ENCODE measurements at places on chromosomes 16 and 17.

DNA sequence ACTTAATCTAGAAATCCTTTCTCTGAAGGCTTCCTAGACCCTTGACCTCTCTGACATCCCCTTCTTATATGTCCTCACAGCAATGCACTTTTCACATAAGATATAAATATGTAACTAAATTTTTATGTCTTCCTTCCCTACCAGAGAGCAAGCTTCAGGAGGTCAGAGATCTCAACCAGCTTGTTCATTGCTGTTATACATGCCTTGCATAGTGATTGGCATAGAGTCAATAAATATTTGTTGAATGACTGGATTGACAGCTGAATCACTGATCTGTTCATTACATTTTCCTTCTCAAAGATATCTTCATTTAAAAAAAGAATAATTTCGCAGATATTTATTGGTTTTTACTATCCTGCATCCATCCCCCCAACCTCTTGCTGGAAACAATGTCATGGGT is 29.5 kb downstream of the HYDIN start:
- no peaks in the 10 kb centered on the region for H3K27me3 ChIP-seq
- no peaks in the 10 kb centered on the region for H3K36me3 ChIP-seq
- H3K4me1 ChIP-seq = no peaks in the 10 kb centered on the region
- H3K27ac ChIP-seq = no peak overlapping the region

GRCh38 chr17:36631022-36631421 is 29.6 kb downstream of the MRM1 start:
- H3K27ac ChIP-seq = no peak overlapping the region
- H3K4me3 ChIP-seq = no peak overlapping the region
- DNase-seq = no peak

- peak; percentile 90 for DNase-seq
- H3K4me3 ChIP-seq = no peak overlapping the region
- H3K27me3 ChIP-seq = no peaks in the 10 kb centered on the region
- H3K36me3 ChIP-seq = peaks cover 64% of the 10 kb centered on the region
- peaks cover 38% of the 10 kb centered on the region for H3K4me1 ChIP-seq
Observed at GRCh38 chr17:42312285-42313130, 24.2 kb downstream of the STAT5A start.

- no peak overlapping the region for H3K27ac ChIP-seq
- no peak overlapping the region for H3K4me3 ChIP-seq
- H3K27me3 ChIP-seq = no peaks in the 10 kb centered on the region
Observed at GRCh38 chr17:41655611-41656111, 31.3 kb upstream of the KRT17 start.

GRCh38 chr17:8479431-8479947 is 43.8 kb downstream of the NDEL1 start:
- H3K4me3 ChIP-seq = no peak overlapping the region
- no peak overlapping the region for H3K27ac ChIP-seq
- H3K36me3 ChIP-seq = peaks cover 28% of the 10 kb centered on the region
- no peak for DNase-seq
- H3K4me1 ChIP-seq = no peaks in the 10 kb centered on the region

DNA sequence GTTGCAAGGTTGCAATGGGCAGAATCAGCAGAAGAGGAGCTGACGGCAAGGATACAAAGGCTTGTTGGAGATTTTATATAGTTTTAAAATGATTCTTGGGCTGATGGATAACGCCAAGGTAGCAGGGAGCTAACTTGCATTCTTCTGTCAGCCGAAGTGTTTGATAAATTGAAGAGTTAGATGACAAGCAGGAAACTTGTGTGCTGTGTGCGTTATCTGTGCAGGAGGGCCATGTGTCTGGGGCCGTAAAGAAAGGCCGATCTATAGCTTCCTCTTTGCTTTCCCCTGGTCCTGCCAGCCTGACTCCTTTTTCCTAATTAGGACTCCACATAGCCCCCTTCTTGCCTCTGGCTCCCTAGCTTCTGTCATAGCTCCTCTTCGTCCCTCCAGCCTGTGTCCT is 6.7 kb upstream of the WWOX start:
- no peaks in the 10 kb centered on the region for H3K4me1 ChIP-seq
- no peaks in the 10 kb centered on the region for H3K27me3 ChIP-seq
- no peak for DNase-seq
- no peak overlapping the region for H3K4me3 ChIP-seq
- H3K27ac ChIP-seq = no peak overlapping the region

DNA sequence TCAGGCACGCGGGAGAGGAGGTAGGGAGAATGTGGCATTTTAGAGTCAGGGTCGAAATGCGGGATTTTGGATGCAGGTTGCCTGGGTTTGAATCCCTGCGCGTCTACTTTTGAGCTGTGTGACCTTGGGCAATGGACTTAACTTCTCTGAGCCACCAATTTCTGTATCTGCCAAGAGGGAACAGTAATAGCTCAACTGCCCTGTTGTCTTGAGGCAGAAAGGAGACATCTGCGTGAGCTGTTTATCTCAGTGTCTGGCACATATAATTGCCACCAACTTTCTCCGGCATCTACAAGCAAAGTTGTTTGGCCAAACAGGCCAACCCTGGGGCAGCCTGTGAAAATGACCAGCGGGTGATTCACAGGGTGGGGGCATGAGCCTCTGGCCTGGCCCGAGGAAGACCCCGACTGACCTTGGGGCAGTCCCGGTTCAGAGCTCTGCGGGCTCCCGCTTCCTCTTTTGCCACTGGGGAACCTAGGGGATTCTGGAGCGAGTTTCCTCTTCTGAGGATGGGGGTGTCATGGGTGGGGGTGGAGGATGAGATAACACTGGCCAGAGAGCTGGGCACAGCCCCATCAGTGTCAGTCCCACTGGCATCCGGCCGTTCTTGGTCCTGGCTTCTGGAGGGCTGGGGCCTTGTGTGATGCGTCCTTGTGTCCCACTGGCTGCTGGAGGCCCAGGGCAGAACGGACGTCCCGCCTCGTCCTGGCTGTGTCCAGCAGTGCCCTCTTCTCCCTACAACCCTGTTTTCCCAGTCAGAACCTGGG is 1.3 kb downstream of the SNN start:
- peaks cover 6% of the 10 kb centered on the region for H3K27me3 ChIP-seq
- DNase-seq = peak; percentile 37
- H3K36me3 ChIP-seq = no peaks in the 10 kb centered on the region
- peak overlapping the region; percentile 78 for H3K27ac ChIP-seq
- peaks cover 65% of the 10 kb centered on the region for H3K4me1 ChIP-seq

GRCh38 chr17:3925684-3926485 is 9.6 kb upstream of the P2RX1 start:
- H3K27me3 ChIP-seq = no peaks in the 10 kb centered on the region
- H3K36me3 ChIP-seq = peaks cover 57% of the 10 kb centered on the region
- no peaks in the 10 kb centered on the region for H3K4me1 ChIP-seq
- no peak for DNase-seq
- no peak overlapping the region for H3K27ac ChIP-seq
- no peak overlapping the region for H3K4me3 ChIP-seq

DNA sequence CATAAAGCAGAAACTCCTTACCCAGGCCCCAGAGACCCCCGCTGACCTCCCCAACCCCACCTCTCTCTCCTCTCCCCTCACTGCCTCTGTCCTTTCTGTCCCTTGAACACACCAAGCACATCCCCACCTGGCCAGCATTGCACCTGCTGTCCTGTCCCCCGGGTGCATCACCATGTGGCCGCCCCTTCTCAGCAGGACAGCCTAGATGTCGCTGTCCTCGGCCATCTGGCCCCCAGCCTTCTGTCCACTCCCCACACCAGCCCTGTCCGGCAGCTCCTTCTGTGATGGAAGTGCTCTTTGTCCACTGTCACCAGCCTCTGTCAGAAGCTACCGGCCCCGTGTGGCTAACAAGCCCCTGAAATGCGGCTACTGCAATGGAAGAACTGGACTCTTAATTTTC is 12.3 kb upstream of the MPRIP start:
- no peak overlapping the region for H3K27ac ChIP-seq
- no peaks in the 10 kb centered on the region for H3K27me3 ChIP-seq
- DNase-seq = no peak
- H3K4me3 ChIP-seq = no peak overlapping the region
- H3K4me1 ChIP-seq = peaks cover 5% of the 10 kb centered on the region
